HTR-8/SVneo (cell line): ENCODE measurements at places on chromosomes 5 and 9.

DNA sequence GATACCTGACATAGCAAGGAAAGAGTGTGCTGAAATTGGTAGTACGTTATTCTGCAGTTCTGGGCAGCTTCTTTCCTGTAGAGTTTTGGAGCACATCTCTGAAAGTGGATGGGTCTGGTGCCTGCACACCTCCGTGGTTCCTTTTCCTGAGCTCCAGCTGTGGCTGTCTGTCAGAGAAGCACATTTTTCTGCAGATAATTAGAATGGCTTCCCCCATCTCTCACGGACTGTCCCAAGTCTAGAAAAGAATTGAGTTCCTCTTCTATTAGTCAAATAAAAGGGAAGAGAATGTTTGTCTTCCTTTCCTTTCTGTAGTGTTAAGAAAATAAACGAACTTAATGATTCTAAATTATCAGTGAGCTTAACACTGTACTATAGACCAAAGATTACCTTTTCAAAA, 55.7 kb downstream of the VCAN start:
- no peak for DNase-seq

GRCh38 chr5:4987431-4987830, 152.7 kb upstream of the ADAMTS16 start:
- DNase-seq, result no peak

- DNase-seq, result no peak
Observed at GRCh38 chr5:151467576-151467975, 20.2 kb downstream of the SLC36A1 start.

DNA sequence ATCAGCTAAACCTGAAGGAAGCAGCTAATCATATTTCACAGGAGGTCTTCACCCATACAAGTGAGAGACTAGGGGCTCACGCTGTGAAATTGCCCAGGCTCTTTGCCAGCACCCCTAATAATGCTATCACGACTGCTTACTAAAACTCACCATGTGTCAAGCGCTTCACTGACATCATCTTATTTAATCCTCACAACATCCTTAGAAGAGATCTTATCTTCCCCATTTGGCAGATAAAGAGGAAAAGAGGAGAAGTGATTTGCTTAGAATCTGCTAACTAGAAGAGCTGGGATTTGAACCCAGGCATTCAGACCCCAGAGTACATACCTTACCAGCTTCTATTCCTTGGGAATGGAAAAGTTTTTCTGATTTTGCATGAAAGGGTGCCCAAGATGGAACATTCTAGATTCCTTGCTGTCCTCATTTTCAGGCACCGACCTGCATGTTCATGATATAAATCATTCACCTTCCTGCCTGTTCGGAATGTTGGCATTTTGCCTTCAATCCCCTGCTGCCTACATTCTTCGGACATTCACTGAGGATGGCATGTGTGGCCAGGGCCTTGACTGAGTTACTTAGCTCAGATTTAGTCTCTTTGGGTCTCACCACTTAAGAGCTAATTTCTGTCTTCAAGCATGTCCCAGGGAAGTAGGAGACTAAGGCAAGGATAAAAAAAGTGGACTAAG, 88.1 kb downstream of the SH3TC2 start:
- no peak for DNase-seq

GRCh38 chr9:104075801-104076753, 18.0 kb upstream of the SMC2 start:
- no peak for DNase-seq

- no peak for DNase-seq
Observed at GRCh38 chr5:76125346-76125745, 42.2 kb downstream of the SV2C start.

- peak; percentile 90 for DNase-seq
Observed at GRCh38 chr5:96702503-96703383, 40.6 kb downstream of the CAST start.

DNA sequence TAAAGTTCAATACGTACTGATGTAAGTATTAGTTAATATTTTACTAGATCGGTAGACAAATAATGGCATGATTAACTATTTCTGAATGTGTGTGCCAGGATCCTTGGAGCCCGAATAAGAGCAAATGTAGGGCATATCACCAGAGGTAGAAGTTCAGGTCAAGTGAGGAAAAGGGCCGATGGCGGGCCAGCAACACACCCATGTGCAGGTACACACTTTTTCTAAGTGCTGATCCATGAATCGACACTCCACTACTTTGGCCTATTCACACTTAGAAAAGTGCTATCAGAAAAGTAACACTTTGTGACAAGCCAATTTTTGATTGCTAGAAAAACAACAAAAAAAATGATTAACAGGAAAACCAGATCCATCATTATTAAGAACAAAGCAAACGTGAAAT, 150.3 kb downstream of the AUH start:
- DNase-seq, result no peak

DNA sequence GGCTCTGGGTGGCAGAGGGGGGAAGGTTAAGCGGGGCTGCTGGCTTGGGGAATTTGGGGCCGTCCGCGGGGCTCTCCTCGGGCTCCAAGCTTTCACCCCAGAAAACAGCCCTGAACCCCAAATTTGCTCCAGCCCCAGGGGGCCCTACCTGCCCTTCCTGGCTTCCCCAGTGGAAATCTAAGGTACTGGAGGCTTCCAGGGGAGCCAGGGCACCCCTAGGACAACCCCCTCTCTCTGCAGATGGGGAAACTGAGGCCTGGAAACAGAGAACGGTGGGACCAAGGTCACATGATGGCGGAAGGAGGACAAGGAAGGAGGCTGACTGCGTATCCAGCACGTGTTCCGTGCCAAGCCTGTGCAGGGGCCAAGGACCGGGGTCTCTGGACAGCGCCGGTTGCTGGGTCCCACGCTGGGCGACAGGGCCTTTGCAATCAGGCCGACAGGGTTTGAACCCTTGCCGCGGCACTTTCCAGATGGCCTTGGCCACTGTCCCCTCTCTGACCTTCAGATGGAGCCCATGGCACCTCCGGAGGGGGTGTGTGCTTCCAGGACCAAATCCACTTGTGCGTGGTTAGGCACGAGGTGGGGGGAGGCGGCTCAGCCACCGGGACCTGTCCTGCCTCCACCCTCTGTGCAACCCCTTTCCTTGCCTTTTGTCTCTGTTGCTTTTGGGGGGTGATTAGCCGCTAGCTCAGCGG, 183.1 kb downstream of the C9orf50 start:
- DNase-seq, result no peak

- peak; percentile 37 for DNase-seq
Observed at GRCh38 chr5:147558826-147559225, 49.0 kb upstream of the DPYSL3 start.

- DNase-seq, result no peak
Observed at GRCh38 chr9:75414371-75415160, 326.3 kb downstream of the OSTF1 start.

GRCh38 chr5:160628619-160628968, 206.9 kb downstream of the PTTG1 start:
- no peak for DNase-seq

GRCh38 chr5:136145030-136145429, 12.4 kb downstream of the SMAD5 start:
- no peak for DNase-seq

- no peak for DNase-seq
Observed at GRCh38 chr9:125549891-125550885, 156.8 kb downstream of the MAPKAP1 start.

GRCh38 chr9:78032730-78033457, 1.3 kb upstream of the GNAQ start:
- DNase-seq, result no peak

- peak; percentile 5 for DNase-seq
Observed at GRCh38 chr9:41229408-41230401, 40.6 kb upstream of the ZNG1F start.

DNA sequence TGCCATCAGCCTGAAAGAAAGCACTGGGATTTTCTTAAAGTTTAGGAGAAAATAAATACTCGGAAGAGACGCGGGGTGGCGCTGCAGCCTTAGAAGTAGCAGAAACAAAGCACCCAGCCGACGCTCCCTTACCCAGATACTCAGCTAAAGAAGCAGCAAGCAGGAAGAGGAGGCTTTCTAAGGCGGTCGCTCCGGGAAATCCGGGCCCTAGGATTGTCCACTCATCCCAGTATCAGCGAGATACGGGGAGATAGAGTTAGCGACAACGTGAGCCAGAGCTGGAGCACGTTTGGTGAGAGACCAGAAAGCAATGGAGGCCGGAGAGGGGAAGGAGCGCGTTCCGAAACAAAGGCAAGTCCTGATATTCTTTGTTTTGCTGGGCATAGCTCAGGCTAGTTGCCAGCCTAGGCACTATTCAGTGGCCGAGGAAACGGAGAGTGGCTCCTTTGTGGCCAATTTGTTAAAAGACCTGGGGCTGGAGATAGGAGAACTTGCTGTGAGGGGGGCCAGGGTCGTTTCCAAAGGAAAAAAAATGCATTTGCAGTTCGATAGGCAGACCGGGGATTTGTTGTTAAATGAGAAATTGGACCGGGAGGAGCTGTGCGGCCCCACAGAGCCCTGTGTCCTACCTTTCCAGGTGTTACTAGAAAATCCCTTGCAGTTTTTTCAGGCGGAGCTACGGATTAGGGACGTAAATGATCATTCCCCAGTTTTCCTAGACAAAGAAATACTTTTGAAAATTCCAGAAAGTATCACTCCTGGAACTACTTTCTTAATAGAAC, at the start of gene PCDHB2:
TSS of gene PCDHB2 (plus strand) at position 135 of the 782 bp plus-strand sequence. CDS start at position 311, 176 bp downstream.
- DNase-seq, result no peak

DNA sequence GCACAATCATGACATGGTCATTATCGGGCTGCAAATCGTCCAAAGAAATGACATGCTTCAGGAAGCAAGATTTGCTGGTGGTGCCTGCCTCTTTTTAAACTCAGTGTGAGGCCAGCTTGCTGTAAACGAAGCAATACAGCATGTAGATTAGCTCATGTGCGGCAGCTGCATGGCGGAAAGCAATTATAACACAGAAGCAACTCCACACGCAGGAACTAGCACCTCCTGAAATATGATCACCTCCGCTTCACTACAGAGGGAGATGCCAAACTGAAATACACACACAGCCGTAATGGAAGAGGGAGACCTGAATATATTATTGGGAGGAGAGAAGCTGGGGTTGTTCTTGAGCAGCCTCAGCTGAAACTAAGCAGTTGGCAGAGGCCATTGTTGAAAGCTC, 312.5 kb downstream of the PSAT1 start:
- DNase-seq, result no peak

DNA sequence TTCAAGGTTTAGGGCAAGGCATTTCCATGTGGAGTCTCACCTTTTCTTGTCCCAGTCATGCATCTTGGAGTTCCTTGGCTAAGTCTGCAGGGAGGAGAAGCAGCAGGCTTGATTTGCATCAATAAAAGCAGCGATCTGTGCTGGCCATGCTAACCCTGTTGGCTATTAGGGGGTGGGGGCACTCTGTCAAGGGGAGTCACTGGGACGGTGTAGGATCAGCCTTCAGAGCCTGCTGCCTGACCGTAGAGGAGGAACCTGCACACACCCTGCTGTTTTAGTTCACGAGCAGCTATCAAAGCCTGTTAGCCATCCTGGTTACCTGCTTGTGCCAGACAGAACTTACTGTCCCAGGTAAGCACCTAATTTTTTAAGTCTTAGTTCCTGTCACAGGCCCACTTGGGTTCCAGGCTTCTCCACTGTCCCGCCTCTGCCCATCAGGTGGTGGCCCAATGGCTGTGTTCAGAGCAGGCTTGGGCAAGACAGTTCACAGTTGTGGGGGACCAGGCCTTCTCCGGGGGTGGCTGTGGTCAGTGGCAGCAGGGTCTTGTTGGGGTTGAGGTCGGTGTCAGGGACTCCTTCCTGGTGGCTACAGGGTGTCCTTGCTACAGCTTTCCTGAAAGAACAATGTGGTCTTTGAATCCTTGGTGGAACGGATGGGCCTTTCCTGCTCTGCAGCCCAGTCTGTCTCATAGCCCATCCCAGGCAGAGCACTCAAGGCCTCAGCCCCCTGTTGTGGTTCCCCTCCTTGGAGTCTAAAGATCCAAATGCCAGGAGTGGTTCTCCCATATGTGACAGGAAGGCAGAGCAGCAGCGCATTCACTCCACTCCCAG, 43.7 kb downstream of the SECISBP2 start:
- no peak for DNase-seq

DNA sequence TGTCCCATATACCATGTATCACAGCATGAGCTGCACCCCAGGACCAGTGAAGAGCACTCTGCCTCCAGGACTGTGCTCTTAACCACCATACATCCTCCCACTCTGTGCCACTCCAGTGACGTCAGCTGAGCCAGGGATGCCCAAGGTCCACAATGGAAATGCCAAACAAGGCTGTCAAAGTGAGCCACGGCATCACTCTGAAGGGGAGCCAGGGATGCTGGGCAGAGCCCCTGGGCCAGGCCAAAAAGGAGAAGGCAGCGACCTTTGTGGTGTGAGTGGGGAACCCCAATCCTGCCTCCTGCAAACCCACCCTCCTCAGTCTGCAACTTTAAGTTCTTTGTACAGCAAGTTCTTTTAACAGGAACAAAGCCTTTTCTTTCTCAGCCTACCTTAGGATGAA, 242.7 kb downstream of the SYK start:
- DNase-seq, result no peak

DNA sequence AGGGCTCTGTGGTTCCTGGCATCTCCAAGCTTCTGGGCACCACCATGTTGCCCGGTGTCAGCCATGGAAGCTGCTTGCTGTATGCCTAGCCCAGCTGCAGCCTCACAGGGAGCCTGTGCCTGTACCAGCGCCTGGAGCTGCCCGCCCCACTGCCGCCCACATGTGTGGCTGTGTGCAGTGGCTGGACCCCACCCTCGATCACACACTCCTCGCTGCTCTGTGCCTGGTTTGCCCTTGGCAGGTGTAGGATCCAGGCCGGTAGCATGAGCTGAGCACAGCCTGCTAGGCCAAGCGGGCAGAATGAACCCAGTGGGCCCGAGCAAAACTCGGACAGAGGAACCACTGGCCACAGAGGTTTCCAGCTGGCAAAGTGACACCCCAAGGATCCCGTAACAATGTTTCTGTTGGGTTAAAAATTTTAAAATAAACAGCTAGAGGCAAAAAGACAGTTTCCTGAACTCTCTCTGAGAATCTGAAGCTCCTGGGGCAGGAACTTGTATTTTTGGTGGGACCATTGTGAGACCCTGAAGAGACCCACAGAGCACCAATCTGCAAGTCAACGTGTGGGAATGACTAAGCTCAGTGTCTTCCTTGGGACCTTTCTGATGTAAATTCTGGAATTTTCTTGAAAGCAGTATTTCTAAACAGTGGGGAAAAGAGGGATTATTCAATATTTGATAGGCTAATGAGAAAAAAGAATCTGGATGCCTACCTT, 73.1 kb upstream of the CCDC112 start:
- no peak for DNase-seq

- DNase-seq, result no peak
Observed at GRCh38 chr5:64585646-64586045, 79.8 kb downstream of the RGS7BP start.

DNA sequence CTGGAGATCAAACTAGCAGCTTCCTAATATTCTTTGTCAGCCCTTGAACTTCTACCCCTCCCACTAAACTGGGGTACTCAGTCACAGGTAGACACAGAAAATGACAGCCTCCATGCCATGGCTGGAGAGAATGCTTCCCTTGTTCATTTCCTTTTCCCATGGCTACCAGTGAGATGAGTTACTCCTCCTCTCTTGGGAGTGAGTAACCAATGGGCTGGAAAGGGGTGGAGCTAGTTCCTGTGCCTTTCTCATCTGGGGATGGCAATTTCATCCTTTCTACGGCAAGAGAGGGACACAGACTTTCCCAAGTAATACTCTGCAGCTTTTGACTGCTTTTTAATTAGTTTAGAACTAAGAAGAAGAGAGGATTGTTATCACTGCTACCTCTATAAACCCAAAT, 1045.6 kb upstream of the WWC1 start:
- no peak for DNase-seq
